ENCODE measurements at places on chromosomes 7 and 10.

DNA sequence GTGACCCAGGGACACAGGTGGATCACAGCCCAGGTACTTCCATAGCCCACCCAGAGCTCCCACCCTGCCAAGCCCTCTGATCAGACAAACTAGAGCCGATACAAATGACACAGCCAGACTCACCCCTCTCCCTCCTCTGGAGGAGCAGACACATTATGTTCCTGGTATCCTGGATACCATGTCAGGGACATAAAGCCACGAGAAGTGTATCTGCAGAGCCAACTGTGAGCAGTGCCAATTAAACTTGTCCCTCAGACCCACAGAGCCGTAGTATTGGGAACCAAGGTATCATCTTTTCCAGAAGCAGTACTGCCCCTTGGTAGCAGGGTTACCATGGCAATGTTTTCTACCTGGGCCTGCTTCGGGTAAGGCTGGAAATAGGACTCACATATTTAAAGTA is 47.3 kb upstream of the CPXM2 start:
- no peak for DNase-seq

DNA sequence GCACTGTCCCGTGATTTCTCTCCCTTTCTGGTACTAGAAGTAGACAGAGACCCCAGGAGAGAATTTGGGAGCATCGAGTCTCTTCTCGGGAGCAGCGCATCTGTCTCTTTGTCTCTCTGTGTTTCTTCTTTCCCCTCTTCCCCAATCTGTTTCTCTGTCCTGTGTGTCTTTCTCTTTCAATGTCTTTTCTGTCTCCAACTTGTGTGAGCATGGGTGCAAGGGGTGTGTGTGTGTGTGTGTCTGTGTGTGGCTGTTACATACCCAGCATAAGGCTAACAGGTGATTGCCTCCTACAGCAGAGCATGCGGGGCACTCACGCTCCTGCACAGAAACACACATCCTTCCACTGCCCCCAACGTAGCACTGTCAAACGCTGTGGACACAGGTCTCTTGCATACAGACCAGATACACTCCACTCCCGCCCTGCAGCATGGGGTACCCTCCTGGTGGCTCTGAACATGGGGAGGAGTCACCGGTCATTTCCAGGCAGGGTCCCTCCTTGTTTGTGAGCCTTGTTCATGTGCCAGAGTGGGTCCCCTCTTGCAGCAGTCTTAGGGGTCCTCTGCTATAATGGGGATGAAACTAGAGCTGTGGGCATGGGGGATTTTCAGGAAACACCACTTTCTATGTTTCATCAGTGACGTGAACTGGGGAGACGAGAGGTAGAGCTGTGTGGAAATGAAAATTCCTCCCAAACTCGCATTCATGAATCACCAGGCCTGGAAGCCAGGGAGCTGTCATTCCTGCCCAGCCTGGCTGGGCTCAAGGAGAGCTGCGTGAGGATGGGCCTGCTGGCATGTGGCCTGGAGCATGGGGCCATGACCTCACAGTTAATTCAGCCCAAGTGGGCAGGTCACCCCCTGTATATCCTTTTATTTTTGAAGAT is 980 bp downstream of the ADAMTS14 start:
- DNase-seq: no peak

DNA sequence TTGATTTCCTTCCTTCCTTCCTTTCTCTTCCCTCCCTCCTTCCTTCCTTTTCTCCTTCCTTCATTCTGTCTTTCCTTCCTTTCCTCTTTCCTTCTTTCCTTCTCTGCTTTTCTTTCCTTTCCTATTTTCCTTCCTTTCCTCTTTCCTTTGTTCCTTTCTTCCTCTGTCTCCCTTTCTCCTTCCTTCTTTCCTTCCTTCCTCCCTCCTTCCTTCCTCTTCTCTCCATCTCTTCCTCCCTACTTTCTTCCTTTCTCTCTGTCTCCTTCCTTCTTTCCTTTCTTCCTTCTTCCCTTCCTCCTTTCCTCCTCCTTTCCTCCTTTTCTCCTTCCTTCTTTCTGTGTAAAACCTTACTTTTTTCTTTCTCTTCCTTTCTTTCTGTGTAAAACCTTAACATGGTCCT is 32.3 kb upstream of the NPTX2 start:
- DNase-seq: no peak

DNA sequence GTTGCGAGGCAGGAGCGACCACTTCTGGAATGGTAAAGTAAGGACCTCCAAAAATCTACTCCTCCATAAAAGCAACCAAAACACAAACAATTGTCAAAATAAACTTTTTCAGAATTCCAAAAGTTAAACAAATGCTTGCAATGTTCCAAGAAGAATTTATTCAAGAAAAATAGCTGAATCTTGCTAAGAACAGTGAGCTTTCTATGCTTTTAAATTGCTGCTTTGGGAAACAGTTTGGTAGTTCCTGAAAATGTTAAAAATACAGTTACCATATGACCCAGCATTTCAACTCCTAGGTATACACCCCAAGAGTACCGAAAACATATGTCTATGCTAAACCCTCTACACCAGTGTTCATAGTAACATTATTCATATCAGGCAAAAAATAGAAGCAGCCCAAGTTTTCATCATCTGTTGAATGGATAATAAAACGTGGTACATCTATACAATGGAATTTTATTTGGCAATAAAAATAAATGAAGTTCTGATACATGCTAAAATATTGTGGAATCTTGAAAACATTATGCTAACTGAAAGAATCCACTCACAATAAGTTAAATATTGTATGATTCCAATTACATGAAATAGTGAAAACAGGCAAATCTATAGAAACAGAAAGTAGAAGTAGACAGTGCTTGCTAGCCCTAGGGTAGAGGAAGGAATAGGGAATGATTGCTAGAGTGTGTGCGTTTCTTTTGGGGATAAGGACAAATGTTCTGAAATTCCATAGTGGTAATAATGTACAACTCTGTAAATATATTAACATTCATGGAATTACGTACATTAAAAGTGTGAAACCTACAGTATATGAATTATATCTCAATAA is 57.0 kb downstream of the LRRN3 start:
- DNase-seq: no peak

GRCh38 chr10:71396711-71397295 is at the start of gene CDH23:
Gene CDH23, plus strand, starts transcription at chr10:71396920. Its CDS starts 42,912 bp downstream, at chr10:71439832.
- DNase-seq: no peak

DNA sequence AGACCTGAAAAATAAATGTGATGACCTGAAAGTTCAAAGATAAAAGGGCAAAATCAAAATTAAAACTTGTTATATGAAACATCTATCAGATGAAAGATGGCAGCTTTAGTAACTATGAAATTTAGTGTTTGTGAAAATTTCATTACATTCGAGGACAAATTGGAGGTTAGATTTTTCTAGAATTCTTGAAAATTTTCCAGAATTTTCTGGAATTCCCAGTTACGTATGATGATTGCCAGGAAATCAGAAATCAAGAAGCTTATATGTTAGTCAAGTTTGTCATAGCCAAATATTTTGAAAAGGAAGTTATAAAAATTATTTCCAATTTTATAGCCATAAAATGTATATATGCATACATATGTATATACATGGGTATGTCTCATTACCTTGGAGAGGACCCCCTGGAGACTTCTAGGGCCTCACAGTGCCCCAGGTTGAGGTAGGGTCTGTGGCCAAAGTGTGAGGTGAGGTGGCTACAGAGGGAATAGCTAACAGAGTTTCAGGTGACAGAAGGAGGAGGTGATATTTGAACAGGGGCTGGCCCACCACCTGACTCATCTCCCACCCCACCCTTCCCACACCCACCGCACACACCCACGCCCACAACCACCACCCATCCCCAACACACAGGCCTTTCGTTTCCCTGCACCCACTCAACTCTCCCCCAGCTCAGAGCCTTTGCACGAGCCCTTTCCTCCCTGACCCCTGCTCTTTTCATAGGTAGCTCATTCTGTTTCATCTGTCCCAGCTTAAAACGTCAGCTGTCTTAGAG is 21.5 kb downstream of the C10orf105 start:
- DNase-seq: no peak

GRCh38 chr10:30842894-30843293 is 188.8 kb downstream of the ZNF438 start:
- no peak for DNase-seq

- no peak for DNase-seq
Measured at GRCh38 chr10:89419548-89419947, 5.2 kb downstream of the IFIT5 start.
